ENCODE measurements at places on chromosomes 3 and 15.

DNA sequence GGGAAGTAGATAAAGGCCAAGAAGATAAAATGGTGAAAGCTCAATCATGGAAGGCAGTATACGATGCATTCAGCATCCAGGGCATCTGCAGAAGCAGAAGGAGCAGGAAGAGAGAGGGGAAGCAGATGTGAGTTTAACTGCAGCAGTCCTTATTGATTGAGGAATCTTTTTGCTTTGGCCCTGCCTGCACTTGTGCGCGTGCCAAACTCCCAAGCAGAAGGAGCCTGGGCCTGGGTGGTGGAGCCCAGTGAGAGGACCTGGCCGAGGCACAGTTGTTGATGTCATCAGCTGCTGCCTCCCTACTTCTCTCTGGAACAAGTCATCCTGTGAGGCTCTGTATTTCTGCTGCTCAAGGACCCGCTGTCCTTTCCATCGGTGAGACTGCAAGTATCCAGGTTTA lies 65.5 kb upstream of the ROPN1 start:
- no peak for DNase-seq

- no peak for DNase-seq
Observed at GRCh38 chr3:129727707-129728106, 121.2 kb upstream of the PLXND1 start.

DNA sequence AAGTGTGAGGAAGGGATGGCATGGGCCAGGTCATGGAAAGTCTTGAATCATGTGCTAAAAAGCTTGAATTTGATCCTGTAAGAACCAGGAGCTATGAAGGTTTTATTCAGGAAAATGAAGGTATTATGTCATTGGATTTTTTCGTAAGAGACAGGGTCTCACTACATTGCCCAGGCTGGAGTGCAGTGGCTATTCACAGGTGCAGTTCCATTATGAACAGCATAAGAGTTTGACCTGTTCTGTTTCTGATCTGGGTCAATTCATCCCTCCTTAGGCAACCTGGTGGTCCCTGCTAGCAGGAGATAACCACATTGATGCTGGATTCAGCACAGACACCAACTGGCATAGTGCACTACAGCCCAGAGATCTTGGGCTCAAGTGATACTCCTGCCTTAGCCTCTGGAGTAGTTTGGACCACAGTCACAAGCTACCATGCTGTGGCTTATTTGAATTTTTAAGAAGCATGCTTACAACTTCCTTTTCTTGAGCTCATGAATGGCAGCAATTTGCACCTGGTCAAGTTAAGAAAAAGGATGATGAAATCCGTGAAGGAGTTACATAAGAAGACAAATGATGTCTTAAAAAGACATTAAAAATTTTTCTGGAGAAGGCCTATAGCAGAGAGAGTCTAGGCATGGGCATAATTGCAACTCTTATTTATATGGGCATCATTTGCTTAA lies 79.1 kb downstream of the CADPS start:
- DNase-seq: no peak

GRCh38 chr3:124768812-124769211 lies 38.6 kb downstream of the UMPS start:
- no peak for DNase-seq

- DNase-seq: no peak
Observed at GRCh38 chr3:152454076-152454875, 185.5 kb downstream of the MBNL1 start.

- no peak for DNase-seq
Observed at GRCh38 chr15:43872416-43873020, 45.7 kb downstream of the WDR76 start.

DNA sequence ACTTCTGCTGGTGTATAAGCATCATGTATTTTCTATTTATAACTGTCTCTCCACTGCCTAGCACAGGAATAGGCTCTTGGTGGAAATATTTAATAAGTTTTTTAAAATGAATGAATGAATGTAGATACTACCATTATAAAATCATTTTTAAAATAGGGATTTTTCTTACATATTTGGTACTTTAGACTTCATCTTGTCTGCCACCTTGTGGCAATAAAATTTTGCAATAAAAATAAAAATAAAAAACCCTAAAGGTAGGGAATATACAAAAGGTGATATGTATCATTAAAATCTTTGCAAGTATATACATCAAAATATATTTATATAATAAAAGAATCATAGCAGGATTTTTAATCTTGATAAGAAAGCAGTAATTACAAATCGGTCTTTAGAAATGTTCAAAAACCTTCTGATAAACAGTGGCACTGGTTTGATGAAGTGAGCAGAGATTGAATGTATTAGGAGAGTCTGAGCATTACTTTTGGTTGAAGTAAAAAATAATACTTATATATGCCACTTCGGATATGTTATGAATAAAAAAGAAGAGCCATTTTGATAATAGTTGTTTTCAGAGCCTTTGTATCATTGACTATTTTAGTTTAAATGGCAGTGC lies 95.2 kb downstream of the SPATA16 start:
- DNase-seq: no peak

DNA sequence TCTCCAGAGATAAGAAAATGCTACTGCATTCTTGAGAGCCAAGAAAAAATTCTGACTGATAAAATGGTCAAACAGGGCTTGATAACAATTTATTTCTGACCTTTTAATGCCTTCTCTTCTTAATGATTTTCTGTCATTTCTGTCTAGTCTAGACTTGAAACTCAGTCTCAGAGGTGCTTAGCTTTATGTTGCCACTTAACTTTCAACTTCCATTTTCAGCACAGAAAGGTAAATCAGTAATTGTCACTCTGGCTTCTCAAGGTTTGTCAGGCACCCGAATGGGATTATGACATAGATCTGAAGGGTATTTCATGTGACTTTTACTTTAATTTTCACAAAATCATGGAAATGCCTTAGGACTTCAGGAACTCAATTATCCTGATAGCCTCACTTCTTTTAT lies 155.4 kb upstream of the GBE1 start:
- DNase-seq: no peak

- DNase-seq: no peak
Observed at GRCh38 chr3:13198264-13198879, 125.1 kb upstream of the IQSEC1 start.

GRCh38 chr15:91947293-91947679 lies 93.8 kb downstream of the SLCO3A1 start:
- DNase-seq: no peak

DNA sequence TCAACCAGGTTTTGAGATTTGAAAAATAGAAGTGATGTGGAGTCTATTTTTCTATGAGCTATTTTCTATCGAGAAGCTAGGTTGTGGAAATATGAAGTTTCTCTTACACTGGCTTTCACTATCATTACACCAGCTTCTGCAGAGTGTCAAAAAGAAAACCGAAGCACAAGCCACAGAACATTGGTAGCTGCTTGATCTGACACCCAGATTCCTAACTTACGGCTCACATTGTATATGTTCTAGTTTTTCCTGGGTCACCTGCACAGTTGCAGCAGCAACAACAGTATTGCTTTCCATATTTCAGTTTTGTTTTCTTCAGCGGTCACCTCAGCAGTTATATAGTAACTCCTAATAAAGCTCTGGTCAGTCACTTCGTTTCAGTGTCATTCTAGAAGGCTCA lies 790.1 kb downstream of the PLOD2 start:
- no peak for DNase-seq

DNA sequence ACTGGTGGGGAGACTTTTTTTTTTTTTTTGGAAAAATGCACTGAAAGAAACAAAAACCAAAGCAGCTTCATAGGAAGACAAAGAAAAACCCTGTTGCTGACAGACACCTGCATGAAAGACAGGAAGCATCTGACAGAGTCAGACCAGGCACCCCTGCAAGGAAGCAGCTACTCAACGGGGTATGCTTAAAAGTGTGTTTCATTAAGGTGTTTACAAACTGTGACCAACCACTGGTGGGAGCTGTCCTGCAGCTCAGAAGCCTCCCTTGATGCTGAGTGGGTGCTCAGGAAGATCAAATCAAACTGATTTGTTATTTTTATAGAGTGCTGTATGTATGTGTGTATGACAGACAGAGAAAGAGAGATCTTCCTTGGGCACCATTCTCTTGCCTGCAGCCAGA lies 34.7 kb upstream of the AGBL1 start:
- no peak for DNase-seq

- DNase-seq: no peak
Observed at GRCh38 chr3:127428344-127428997, 140.6 kb upstream of the PRR20G start.

DNA sequence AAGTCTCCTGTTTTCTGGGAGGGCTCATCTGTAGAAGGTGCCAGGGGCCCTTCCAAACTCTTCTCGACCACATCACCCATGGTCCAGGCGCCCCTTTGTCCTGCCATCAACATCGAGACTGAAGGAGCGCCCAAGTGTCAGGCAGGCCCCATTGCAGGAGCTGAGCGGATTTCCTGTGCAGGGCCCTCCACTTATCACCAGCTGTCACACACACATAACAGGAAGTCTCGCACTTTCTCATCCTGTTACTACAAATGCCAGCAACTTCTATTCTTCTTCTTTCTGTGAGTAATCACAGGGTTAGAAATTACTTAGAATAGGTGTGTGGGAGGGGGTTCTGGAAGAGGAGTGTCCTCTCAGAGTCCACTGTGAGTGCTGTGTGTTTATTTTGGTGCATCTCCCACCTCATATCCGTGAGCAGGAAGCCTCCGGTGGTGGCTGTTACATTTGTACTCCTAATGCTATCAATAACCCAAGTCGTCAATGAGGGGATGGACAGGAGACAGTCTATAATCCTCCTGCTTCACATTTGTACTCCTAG lies at the start of gene KLHL6:
Gene KLHL6 (minus strand): TSS at position 166 of the 541 bp plus-strand sequence. CDS start 53 bp downstream, at position 113.
- peak; percentile 66 for DNase-seq

GRCh38 chr3:140398387-140398786 lies 279.5 kb upstream of the TRIM42 start:
- DNase-seq: no peak

- DNase-seq: no peak
Observed at GRCh38 chr3:178457511-178457910, 78.7 kb upstream of the KCNMB2 start.

- no peak for DNase-seq
Observed at GRCh38 chr15:41301587-41301986, 30.8 kb downstream of the OIP5 start.

GRCh38 chr15:41648770-41649169 lies 11.4 kb upstream of the MGA start:
- DNase-seq: no peak

DNA sequence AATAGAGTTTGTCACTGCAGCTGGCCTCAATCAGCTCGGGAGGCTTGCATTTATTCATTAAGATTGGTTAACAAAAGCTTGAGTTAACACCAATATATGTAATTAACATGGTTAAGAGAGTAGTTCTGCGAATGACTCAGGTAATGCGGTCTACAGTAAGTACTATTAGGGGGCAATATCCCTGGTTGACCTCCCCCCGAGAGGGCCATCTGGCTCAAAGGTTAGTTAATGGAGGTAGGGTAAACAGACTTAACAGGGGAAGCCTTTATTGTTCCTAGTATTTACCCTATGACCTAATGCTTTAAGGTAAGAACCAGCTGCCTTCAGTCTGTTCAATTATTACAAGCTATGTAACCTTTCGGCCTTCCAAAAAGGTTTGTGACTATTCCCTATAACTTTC lies 403.3 kb upstream of the SGO1 start:
- DNase-seq: no peak

DNA sequence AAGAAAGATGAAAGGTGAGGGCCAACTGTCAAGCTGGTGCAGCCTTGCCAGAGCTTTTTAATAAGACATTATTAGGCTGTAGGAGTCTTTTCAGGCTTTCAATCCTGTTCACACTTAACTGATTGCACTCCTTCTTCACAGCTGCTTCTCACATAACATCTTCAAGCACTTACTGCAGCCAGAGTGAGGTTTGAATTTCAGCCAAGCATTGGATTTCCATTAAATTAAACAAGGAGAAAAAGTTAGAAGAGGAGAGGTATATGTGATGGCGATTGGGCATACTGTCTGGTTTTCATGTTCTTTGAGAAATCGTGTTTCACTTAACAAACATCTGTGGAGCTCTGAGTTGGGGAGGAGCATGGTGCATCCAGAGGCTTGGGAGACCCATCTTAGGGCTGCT lies 392.8 kb upstream of the LRRC3B start:
- DNase-seq: no peak

GRCh38 chr15:92510163-92510882 lies 116.6 kb downstream of the ST8SIA2 start:
- DNase-seq: no peak

GRCh38 chr3:71987089-71987735 lies 202.3 kb upstream of the PROK2 start:
- DNase-seq: no peak

DNA sequence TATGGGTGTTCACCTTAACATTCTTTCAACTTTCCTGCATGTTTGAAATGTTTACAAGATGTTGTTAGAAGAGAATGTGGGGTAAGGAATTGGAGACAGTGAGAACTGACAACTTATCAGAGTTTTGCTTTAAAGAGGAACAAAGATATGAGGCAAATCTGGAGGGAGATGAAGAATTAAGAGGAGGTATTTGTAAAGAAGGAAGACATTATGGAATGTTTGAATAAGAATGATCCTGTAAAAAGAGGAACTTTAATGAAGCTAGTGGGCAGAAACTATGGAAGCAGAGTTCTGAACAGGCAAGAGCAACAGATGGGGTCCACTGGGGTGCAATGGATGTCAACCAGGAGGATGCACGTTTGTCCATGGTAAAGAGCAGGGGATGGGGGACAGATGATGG lies 27.7 kb downstream of the PLD1 start:
- DNase-seq: no peak

DNA sequence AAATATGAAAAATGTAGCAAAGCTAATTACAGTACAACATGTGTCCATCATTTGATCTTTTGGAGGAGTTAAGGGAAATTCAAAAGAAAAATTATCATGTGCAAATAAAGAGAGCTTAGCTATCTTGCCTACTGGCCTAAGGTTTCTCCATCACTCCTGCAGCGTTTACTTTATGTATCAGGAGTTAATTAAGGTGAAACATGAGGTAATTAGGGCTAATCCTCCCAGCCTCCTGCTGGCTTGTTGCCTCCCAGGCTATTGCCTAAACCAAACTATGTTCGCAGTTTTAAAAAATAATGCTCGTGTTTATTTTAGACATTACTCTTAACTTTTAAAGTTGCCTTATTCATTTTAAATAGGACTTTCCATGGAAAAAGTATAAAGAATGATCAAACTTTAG lies 367.5 kb downstream of the ROBO2 start:
- no peak for DNase-seq

GRCh38 chr3:154889227-154889634 lies 190.9 kb upstream of the MME start:
- no peak for DNase-seq

- DNase-seq: peak; percentile 47
Observed at GRCh38 chr3:99808163-99808794, 9.4 kb upstream of the CMSS1 start.

GRCh38 chr3:14289590-14290461 lies 111.2 kb downstream of the LSM3 start:
- no peak for DNase-seq

DNA sequence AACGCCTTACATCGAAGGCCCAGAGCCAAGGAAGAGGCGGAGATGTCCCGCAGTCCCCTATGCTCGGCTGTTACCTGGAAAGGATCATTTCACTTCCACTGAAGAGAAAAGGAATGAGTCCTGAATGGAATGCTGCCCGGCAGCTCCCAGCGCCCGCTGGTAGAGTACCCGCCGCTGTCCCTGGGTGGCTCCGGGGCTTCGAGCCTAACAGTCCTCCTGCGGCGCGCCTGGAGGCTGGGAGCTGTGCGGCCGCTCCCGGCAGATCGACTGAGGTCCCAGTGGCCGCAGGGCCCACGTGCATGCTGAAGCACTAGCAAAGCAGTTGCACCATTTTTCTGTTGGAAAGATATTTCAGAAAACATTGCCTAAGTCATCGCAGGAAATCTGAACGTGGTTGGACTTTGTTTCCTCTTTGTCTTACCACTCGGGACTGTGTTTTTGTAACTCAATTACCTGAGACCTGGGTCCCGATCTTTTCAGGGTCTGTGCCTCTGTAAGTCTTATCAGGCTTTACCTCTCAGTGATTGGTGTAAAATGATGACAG lies 984 bp downstream of the RNU6-1 start:
- no peak for DNase-seq

GRCh38 chr3:278300-279064 lies 81.9 kb downstream of the CHL1 start:
- DNase-seq: no peak

Measured in activated CD4-positive, alpha-beta T cell treated with anti-CD3 and anti-CD28 coated beads for 4 hours (primary cell).